ENCODE measurements at places on chromosomes 12 and 14.
A peak's percentile ranks its signal among the peaks of the same experiment; 100 is the strongest.

- no peak for DNase-seq
Measured at GRCh38 chr12:130086248-130086647, 76.0 kb upstream of the FZD10 start.

DNA sequence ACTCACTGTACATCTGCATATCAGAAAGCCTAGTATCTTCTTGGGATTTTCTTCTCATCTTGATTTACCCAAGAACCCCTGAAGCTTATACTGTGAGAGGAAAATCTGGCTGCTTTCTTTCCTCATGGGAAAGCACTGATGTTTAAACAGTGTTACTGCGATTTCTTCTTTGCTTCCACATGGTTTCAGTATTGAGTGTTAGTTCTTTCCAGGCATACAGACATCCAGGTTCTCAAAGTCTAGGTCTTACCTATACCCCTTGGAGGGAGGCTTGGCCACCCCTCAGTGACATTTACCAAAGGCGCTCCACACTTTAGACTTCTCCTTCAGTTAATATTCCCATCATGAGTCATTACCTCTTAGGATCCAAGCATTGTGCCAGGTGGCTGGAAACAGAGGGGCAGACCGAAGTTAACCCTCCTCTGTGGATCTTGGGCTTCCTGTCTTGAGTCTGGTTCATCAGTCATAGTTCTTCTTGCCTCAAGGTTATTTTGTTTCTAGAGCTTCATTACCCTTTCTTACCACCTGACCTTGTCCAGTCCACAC lies 79.1 kb downstream of the TMEM117 start:
- DNase-seq: no peak

DNA sequence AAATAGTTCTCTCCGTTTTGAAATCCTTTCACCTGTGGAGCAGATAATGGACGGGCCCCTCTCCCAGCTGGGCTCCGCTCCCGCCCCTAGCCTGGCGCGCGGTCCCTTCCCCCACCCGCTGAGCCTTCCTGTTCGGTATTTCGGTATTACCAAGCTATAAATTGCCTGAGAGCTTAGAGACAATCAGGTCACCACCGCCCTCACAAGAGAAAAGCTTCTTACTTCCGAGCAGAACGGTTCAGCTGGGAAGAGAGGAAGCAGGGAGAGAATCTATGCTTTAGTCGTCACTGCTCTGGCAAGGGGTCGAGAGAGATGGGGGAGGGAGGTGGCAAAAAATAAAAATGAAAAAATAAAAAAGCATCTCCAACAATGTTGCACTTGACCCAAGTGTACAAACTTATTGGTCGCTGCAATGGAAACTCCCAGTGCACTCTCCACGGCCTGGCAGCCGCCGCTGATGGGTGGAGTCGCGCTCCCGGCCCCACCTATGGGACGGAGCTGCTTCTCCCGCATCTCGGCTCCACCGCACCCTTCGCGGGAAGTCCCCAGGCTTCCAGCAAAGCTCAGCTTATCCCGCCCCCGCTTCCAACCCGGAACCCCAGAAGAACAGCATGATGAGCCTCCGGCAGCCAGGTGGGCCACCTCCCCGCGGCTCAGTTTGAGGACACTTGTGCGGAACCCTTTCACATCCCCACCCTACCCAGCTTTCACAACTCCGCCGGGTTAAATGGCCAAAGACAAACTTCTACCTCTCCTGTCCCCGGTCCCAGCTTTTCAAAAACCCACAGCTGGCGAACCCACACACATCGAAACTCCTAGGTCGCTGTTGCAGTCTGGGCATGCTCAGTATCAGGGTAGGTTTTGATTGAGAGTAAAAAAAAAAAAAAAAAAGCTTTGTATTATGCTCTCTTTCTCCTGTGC lies 832 bp upstream of the SYT1 start:
- peak; percentile 67 for DNase-seq

DNA sequence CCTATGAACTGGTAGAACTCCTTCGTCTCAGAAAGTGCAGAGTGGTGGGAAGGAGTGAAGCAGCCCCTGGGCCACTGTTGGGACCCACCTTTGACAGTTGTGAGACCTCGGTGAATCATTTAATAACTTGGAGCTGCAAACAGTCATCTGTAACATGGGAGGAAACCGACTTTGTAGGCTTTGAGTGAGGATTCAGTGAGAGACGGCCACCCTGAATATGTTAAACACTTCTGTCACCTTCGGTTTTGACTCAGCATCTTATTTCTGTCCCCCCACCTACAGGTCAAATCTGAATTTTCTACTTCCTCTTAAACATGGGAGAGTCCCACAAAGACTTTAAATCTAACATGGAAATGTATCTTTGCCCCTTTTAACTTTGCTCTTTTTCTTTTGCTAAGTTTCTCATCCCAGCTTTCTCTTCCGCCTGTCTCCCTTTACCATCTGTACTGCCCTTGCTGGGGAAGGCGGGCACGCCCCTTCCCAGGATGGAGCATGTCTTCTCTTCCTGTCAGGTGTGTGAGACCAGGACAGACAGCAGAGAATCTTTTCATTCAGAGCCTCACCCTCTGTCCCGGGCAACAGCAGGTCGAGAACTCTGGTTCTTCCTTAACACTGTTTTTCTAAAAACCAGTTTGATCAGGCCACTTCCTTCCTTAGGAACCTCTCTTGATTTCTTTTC lies 37.1 kb downstream of the ZC3H14 start:
- no peak for DNase-seq

GRCh38 chr14:104578321-104578720 lies 1.2 kb upstream of the C14orf180 start:
- DNase-seq: no peak

DNA sequence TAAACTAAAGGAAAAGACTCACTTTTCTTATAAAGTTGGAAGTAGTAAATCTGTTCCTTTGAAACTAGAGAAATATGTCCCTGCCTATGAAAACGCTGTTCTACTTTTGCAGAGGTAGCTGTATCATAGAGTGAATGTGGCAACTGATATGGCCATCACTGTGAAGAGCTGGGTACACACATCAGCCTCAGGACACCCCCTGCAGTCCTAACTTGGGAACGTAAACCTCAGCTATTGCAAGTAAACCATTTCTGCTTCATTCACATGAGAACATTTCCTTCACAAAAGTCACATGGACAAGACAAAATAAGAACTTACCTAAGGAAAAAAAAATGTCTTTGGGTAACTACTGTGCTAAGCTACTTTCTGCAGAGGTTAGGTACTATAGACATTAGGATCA lies 233.3 kb upstream of the PPFIA2 start:
- no peak for DNase-seq

DNA sequence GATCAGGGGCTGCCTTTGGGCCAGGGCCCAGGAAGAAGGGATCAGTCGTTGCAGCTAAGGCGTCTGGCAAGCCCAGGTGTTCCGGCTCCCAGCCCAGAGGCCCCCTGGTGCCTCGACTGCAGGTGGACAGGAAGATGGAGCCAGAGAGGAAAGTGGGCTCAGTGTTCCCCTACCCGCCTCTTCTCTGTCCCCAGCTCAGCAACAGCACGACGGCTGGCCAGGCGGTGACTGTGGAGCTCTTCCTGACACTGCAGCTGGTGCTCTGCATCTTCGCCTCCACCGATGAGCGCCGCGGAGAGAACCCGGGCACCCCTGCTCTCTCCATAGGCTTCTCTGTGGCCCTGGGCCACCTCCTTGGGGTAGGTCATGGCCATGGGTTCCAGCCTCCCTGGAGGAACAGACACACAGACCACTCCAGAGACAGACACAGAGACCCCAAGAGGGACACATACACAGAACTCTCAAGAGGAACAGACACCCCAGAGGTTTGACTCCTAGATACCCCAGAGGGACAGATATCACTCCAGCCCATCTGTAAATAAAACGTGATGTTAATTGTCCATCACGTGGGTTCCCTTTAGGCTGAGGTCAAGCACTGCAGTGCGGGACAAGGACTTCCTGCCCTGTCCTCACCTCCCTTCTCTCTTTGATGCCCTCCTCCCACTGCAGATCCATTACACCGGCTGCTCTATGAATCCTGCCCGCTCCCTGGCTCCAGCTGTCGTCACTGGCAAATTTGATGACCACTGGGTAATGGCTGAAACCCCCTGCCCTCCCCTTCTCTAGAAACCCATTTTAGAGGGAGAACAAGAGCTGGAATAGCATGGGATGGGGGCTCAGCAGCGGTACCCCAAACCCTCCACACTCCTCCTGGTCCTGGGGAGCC lies 3.7 kb downstream of the AQP2 start:
- no peak for DNase-seq

DNA sequence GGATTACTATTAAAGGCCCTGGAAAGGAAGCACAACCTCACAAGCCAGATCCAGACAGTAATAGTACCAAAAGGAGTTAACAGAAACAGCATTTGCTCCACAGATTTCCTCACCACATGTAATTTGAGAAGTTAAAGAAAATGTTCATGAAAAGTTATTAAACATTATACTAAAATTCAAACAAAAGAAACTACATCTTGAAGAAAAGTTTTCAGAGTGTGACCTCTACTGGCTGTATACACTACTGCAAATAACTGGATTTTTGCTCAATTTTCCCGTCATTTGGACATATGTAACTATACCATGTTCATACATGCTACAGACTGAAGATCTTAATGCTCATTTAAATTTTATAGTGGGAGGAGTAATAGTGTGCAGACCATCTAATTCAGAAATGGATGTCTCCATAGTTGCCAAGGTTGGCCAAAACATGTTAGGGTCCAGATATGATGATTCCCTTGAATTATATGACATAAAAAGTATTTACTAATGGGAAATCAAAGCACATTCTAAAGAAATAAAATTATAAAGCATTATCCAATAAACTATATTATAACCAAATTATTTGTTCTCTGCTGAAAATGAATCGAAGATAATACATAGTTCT lies 5.6 kb downstream of the KRR1 start:
- DNase-seq: peak; percentile 55

DNA sequence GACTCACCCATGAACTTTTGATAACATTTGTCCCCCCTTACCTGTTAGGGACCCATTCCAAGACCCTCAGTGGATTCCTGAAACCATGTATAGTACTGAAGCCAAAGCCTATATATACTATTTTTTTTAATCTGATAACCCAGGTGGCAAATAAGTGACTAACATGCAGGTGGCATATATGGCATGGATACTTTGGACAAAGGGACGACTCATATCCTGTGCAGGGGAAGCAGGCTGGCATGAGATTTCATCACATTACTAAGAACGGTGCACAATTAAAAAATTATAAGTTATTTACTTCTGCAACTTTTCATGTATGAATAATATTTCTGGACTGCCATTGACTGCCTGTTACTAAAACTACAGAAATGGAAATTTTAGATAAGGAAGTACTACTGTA lies 880.1 kb upstream of the FBXO33 start:
- DNase-seq: no peak

DNA sequence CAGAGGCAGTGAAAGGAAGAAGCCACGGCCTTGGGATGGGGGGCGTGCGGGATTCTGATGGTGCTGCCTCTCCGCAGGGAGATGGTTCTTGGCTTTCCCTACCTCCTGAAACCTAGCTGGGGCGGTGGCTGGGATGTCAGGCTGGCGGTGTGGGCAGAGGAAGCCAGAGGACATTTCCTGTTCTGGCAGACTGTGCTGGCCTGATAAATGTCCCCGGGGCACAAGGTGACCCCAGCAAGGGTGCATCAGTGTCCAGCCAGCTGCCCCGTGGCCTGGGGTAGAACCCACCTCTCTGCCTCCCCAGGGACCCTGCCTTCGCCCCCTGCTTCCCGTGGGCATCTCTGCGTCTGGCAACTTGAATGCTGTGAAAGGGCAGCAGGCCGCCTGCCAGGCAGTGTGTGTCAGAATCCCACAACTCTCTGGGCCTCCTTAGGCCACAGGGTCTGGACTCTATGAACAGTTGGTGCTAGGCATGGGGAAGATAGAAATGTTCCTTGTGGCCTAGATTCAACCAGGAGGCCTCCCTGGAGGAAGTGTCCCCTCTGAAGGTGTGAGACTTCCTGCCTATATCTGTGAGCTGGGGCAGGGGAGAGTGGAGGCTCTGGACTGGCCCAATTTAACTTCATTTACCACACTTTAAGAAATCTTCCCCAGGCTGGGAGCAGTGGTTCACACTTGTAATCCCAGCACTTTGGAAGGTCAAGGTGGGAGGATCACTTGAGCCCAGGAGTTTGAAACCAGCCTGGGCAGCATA lies 4.9 kb downstream of the SH2B3 start:
- DNase-seq: no peak

GRCh38 chr12:91893476-91893875 lies 252.2 kb downstream of the BTG1 start:
- no peak for DNase-seq

DNA sequence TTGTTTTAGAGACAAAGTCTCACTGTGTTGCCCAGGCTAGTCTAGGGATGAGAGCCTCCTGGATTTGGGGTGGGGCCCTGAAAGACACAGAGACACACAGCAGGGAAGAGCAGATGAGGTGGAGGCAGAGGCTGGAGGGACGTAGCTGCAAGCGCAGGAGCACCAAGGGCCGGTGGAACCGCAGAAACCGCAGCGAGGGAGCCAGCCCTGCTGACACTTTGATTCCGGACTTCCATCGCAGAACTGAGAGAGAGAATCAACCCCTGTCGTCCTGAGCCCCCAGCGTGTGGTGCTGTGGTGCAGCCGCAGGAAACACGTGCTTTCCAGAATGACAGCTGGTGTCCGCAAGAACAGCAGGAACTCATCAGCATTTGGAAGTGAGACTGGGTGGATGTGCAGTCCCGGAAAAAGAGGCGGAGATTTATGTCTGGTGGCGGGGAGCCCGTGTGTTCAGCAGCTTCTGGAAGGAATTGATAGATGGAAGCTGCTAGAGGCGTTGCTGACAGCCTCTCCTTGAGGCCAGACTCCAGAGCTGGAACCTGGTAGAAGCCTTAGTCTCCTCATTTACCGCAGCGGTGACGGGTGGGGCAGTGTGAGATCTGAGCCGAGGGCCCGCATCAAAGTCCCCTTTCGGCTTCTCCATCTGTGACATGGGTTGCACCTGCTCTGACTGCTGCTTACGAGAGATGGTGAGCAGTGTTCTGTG lies 21.9 kb upstream of the KLC1 start:
- peak; percentile 87 for DNase-seq

DNA sequence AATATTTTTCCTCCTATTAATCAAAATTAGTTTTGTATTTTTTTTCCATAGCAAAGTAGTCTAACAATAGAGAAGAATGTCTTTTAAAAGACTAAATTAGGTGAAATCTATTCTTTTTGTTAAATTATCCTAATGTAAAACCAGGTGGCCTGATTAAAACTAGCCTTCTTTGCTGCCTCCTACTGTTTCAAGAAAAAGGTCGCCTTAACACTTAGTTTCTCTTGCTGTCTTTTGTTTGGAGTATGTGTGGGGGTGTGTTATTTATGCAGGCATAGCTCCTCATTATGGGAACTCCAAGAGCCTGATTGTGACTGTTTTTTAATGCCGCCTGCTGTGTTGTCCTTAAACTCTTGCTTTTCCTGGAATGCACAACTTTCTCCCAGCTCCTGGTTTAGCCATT lies 855.3 kb downstream of the DIO2 start:
- DNase-seq: no peak
